COLO829 (cell line): ENCODE measurements at places on chromosomes 4 and X.

- no peak for DNase-seq
Observed at GRCh38 chr4:100147198-100147597, 43.1 kb downstream of the DDIT4L start.

DNA sequence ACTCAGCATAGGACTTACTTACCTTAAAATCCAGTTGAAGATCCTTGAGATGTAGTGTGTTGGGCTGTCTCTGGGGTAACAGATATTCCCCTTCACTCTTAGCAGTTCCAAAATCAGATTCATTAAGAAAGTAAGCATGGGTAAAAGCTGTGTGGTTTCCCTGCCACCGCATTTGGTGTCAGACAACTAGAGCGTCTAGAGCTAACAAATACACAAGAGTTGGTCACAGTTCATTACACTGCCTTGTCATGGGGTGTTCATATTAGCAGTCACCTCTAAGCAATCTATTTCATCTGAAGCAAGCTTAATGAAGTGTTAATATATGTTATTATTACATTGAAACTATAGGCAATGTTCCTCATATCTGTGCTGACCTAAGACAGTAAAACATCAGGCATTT is 342.8 kb downstream of the PPARGC1A start:
- no peak for DNase-seq

DNA sequence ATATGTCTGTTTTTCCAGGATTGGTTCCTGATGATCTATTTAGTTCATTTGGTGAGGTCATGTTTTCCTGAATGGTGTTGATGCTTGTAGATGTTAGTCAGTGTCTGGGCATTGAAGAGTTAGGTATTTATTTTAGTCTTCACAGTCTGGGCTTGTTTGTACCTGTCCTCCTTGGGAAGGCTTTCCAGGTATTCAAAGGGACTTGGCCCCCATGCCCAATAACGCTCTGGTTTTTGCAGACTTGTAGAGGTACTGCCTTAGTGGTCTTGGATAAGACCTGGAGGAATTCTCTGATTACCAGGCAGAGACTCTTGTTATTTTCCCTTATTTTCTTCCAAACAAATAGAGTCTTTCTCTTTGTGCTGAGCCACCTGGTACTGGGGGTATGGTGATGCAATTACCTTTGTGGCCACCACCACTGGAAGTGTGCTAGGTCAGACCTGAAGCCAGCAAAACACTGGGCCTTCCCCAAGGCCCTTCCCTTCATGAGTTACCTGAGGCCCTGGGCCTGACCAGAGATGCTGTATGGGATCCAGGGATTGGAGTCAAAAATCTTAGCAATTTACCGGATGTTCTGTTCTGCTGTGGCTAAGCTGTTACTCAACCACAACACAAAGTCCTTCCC is 63.3 kb upstream of the RXFP1 start:
- DNase-seq = no peak

DNA sequence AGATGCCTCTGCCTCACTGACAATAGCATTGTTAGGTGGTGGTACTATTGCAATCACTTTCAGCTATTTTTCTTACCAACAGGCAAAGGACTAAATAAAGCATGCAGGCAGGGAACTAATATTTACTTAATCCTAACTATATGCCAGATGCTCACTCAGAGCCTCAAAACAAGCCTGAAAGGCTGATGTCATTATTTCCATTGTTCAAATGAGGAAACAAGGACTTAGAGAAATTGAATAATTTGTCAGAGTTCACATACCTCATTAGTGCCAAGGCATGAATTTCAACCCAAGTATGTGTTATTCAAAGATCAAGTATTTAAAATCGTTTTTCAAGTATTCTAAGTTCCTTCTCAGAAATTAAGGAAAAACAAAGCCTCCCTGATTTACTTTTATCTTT is 374.9 kb upstream of the TECRL start:
- DNase-seq = no peak

DNA sequence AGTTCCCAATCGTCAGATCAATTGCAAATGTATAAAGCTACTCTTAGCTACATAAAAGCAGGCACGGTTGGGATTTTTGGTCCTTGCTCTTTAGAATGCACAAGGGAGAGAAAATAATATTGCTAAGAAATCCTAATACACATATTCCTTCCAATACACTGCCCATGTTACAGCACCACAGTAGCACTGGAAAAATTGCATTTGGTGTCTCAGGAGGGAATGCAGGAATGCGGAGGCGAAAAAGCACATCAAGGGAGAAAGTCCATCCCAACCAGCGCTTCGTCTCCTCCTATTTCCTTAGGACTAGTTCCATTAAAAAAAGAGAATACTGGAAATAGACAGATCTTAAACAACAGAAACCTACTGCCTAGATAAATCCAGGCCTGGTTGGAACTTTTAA is 23.9 kb downstream of the ADGRA3 start:
- no peak for DNase-seq

DNA sequence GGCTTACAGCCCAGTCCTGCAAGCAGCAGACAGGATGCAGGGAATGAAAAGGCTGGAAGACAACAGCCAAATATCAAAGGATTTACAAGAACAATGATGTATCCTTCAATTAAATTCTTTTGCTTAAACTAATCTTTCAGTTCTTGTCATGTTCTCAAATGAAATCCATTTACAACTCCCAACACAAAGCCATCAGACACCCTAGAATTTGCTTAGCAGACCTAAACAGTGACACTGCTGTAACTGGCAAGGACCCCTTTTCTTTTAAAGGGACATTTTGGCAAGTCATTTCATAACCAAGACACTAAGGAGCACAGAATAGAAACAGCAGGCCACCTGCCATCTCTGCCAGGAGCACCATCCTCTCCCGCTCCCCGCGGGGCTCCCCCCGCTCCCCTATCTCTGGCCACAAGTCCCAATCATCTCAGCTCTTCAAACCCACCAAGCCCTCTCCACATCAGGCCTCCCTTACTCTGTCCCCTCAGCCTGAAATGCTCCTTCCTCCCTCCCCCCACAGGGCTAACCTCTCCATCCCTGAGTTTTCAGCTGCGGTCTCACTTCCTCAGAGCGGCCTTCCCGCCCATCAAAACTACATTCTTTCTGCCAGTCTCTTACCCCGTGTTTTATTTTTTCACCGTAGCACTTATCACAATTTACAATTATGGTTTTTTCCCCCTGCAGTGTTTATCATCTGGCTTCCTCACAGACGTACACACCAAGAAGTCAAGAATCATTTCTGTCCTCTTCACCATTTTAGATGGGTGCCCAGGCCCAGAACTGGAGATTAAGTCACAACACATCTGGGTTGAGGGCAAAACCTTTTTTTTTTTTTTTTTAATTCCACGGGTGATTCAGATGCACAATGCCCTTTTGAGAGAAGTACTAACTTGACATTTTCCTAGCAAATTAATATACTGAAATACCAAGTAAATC is 45.8 kb downstream of the TSPAN5 start:
- no peak for DNase-seq

DNA sequence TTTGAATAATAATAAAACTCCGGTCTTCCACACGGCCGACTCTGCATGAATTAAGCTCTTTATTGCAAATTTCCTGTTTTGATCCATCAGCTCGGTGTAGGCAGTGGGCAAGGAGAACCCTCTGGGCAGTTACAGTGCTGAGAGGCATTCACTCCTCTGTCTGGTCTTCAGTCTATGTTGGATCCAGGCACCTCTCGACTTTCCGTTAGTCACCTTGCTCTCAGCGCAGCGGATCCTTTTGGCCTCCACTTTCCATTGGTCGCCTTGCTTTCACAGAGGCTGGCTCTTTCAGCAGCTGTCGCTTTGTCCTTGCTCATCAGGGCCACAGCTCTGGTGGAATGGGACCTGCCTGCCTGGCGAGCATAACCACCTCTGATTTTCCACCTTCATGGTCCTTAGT is 52.9 kb downstream of the TRMT44 start:
- no peak for DNase-seq

DNA sequence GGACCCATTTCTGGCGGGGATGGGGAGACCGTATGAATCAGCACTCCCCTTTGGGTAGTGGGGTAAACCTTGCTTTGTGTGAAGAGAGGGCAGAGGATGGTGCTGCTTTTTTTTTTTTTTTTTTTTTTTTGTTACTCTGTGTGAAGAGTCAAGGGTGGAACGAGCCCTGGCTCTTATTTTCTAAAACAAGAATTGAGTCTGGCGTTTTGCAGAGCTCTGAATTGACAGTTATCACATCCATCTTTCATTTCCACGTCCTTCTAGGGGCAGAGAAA is 1.2 kb downstream of the SLAIN2 start:
- DNase-seq = no peak

GRCh38 chr4:23680671-23681518 is 209.0 kb downstream of the PPARGC1A start:
- peak; percentile 22 for DNase-seq

DNA sequence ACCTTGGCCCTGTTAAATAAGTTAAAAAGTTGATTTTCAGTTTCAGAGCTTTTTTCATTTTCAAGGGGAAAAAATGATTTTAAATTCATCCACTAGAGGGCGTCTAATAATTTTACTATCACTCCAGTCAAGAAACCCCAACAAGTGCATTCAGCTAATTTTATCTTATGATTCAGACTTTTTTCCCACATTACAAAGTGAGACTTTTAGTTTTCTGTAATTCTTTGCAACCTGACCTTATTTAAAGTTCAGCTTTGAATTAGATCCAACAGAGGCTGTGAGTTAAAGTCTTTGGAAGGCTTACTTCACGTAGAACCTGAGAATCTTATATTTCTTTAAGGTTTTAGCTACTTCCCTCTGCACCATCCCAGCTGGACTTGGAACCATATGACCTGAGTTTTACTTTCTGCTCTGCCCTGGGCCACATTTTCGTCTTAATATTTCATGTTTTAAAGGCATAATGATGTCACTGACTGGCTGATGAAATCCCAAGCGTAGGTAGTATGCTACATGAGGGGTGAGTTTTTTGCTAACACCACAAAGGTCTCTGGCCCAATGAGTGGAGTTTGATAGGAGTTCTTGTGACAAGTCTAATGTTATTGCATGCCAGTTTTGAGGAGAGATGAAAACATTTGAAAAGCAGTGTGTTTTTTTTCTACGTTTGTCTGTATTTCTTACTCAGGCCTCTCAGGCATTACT is 7.2 kb downstream of the GNRHR start:
- peak; percentile 28 for DNase-seq
